ENCODE measurements at places on chromosomes 12 and 14.

GRCh38 chr12:124768452-124769162 lies 95.1 kb downstream of the SCARB1 start:
- no peak for DNase-seq

DNA sequence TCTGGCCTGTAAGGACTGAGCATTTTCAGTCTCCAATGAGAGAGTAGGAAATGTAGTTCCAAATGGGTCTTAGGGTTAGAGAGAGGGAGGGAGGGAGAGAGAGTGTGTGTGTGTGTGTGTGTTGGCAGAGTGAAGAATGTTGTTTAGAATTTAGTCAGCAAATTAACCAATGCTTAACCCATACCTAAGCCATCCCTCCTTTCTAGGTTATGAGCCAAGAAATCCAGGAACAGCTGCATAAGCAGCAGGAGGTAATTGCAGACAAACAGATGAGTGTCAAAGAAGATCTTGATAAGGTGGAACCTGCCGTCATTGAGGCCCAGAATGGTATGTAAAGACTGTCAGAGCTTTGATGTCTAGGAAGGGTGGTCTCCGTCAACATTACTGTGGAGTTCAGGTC lies 56.9 kb downstream of the HSP90AA1 start:
- no peak for DNase-seq

- no peak for DNase-seq
Measured at GRCh38 chr14:77041881-77042545, 13.5 kb upstream of the IRF2BPL start.

GRCh38 chr14:23548351-23549318 lies 2.9 kb downstream of the ZFHX2 start:
- DNase-seq, result no peak

- no peak for DNase-seq
Measured at GRCh38 chr14:32263939-32264567, 61.0 kb upstream of the RNU6-8 start.

- DNase-seq, result no peak
Measured at GRCh38 chr12:118397708-118398440, 21.5 kb downstream of the SUDS3 start.

DNA sequence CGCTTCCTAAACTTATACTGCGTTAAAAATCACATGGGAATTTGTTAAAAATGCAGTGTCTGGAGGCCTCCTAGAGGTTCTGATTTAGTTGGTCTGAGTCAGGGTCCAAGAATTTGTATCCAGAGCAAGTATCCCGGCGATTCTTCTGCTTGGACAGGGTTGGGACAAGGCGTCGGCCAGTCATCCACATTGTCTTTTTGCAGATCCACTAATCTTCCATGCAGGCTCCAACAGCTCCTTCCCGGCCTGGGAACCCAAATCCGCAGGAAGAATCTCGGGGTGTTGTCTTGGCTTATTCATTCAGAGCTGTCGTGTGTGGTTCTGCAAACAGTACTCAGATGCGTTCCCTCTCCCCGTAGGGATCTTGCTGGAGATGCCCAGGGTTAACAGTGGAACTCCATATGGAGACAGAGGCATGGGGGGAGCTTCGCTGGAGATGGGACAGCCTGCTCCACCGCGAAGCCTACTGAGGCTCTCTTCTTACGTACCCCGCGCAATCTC lies 25.3 kb downstream of the GPRC5D start:
- no peak for DNase-seq

DNA sequence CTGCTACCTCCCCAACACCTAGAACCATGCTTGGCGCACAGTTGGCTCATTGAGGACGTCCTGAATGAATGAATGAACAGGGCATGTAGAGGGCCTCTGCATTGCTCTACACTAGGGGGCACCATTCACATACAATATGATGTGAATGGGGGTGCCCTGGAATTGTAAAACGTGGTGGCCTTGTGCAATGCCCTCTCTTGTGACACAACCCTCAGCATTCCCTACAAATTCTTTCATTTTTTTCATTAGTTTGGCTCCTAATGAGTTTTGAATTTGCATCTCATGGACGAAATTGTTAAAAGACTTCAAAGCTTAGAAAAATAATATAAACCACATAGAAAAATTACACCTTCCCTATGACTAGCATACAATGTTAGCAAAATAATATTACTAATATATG lies 2.3 kb upstream of the DIO2 start:
- no peak for DNase-seq

DNA sequence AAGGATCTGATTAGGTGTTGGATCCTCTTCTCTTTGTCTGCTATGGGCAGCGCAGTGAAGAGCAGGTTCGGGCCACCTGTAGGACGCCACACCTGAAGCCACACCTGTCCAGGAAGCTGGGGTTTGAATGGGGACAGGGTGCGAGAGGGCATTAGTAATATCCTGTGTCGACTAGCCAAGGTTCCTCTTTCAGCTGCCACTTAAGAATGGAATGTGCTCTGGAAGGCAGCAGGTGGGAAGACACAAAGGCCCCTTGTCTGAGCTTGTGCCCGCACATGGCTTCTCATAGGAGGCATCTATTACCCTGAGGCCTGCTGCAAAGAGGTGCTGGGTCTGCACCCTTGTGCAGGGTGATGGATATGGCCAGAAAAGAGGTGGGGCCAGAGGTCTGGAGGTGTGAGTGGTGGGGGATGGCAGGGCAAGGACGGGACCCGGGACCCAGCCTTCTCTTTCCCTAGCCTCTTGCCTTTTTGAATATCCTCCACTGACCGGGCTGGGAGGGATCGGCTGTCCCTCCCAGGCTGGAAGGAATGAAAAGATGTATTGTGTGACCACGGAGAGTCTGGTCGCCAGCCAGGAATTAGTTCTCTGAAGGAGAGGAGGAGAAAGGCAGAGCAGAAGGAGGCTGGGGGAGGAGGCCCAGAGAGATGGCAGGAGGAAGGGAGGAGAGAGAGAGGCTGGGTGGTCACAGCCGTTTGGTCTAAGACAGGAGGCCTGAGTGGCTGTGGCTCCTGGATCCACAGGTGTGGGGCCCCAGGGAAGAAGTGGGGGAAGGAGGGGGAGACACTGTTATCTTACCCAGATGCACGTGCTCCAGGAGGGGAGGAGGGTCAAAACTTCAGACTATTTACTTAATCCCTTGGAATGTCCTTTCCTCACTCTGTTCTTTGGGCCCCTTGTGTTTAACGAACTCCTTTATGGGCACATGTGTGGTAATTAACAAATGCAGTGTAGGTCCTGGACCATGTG lies 101.5 kb downstream of the SMOC1 start:
- no peak for DNase-seq

DNA sequence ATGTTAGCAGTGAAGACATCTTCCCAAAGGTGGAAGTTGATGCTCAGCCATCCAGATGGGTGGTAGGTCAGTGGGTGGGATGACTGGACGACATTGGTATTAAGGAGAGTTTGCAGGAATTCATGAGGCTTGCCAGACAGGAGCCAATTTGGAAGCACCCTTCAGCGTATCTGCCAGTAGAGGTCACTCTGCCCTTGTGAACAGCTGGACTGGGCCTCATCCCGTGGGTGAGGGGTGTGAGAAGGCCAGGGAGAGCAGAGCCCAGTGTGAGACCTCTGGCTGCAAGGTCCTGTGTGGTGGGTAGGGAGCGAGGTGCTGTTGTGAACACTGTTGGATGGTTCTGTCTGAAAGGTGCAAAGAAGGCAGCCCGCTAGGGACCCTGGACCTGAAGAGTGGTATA lies 37.7 kb downstream of the SLC5A8 start:
- no peak for DNase-seq

GRCh38 chr12:40439771-40440492 lies 215.1 kb downstream of the LRRK2 start:
- DNase-seq, result no peak

GRCh38 chr14:75350505-75351060 lies 72.0 kb downstream of the FOS start:
- DNase-seq, result no peak

DNA sequence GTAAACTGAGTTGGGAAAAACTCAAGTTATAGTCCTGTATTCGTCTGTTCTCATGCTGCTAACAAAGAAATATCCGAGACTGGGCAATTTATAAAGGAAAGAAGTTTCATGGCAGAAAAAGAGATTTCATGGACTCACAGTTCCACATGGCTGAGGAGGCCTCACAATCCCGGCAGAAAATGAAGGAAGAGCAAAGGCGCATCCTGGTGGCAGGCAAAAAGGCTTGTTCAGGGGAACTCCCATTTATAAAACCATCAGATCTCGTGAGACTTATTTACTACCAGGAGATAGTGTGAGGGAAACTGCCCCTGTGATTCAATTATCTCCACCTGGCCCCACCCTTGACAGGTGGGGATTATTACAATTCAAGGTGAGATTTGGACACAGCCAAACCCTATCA lies 292.6 kb upstream of the SYT1 start:
- no peak for DNase-seq

GRCh38 chr12:108414021-108414420 lies 74.9 kb upstream of the CMKLR1 start:
- DNase-seq, result no peak

- no peak for DNase-seq
Measured at GRCh38 chr14:69547701-69548348, 26.8 kb downstream of the CCDC177 start.

- DNase-seq, result no peak
Measured at GRCh38 chr12:106311139-106311538, 8.6 kb downstream of the TCP11L2 start.

All from NCI-H2081 treated with DMSO at 0.1 percent for 48 hours (cell line).